Vagina (tissue), 2 donors: ENCODE measurements at places on chromosomes 16 and 17.

- DNase-seq = no peak
Measured at GRCh38 chr16:10123141-10123540, 59.1 kb downstream of the GRIN2A start.

GRCh38 chr16:27761816-27762215 lies 211.9 kb downstream of the KATNIP start:
- no peak for DNase-seq

- DNase-seq = no peak
Measured at GRCh38 chr17:62093188-62094155, 28.4 kb upstream of the MED13 start.

- DNase-seq = no peak
Measured at GRCh38 chr17:56707312-56708219, 114.1 kb downstream of the NOG start.

DNA sequence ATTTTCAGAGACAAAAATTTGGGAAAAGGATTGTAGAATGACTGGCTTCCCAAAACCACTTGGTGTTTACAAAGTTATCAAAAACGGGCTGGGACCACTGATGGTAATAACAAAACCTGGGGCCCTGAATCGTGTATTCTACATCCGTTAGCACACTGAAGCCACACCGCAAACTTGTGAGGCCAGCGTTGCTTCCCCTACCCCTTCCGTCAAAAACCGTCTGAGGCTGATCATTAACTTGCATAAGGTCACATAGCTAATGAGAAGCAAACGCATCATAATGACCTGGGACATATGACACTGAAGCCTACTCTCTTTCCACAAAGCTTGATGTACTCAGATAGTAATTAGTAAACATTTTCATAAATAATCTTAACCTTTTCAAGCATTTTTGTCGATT lies 704.3 kb downstream of the MAF start:
- DNase-seq = peak; percentile 10

DNA sequence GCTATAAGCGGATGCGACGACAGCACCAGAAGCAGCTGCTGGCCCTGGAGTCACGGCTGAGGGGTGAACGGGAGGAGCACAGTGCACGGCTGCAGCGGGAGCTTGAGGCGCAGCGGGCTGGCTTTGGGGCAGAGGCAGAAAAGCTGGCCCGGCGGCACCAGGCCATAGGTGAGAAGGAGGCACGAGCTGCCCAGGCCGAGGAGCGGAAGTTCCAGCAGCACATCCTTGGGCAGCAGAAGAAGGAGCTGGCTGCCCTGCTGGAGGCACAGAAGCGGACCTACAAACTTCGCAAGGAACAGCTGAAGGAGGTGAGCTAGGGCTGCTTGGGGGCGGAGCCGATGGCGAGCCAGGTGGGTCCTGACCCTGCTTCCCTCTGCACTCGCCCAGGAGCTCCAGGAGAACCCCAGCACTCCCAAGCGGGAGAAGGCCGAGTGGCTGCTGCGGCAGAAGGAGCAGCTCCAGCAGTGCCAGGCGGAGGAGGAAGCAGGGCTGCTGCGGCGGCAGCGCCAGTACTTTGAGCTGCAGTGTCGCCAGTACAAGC lies 10.1 kb downstream of the HIRIP3 start:
- no peak for DNase-seq

- no peak for DNase-seq
Measured at GRCh38 chr17:73015722-73016276, 76.7 kb downstream of the SLC39A11 start.

GRCh38 chr16:3823427-3823826 lies 57.1 kb downstream of the CREBBP start:
- no peak for DNase-seq
